ENCODE measurements at places on chromosomes 3 and 15.

DNA sequence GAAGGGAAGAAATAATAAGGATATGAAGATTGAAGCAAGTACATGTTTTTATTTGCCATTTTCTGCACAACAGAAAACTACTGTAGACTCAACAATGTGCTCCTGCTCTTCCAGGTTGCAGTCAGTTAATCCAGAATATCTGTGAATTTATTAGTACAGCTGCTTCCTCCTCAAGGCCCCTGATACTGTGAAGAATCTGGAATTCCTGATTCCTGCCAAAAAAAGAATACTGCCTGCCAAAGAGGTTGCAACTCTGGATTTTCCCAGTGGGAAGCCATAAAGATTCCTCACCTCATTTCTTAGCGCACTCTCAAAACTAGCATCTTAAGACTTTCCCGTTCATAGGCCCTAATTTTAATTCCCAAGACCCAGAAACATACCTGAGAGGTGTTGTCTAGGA, 33.6 kb upstream of the LRRC3B start:
- no peak for DNase-seq

GRCh38 chr15:66614456-66614855, 48.7 kb upstream of the LCTL start:
- no peak for DNase-seq

DNA sequence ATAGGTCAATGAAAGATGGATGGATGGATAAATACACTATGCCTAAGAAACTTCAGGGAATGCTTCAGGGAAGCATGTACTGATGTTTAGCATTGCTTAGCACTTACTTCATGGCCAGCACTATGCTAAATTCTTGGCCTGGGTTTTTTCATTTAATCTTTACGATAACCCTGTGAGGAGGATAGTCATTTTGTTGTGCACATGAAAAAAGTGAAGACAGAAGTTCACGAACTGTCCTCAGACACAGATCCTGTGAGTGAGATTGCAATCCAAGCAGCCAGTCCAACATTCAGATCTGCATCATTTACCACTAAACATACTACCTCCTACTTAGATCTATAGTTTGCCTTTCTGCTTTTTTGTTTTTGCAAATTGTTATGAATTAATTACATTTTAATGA, 510.8 kb upstream of the AGTR1 start:
- no peak for DNase-seq

- DNase-seq, result no peak
Observed at GRCh38 chr15:80849308-80849707, 70.1 kb downstream of the CEMIP start.

DNA sequence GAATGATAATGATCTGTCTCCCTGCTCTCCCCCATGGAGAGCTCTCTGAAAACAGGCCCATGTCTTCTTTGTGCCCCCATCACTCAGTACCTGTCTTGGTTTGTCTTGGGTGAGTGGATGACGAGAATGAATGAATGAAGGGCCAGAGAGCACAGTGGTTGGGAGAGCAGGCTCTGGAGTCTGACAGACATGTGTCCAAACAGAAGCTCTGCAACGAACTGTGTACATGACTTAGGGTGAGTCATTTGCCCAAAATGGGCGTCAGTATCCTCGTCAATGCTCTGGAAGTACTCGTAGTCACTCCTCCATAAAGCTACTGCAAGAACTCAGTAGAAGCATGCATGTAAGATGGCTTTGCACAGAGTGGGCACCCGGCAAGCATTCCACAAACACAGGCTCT, 170.2 kb upstream of the TLE3 start:
- no peak for DNase-seq

GRCh38 chr3:149460117-149460516, 14.4 kb upstream of the TM4SF4 start:
- no peak for DNase-seq

GRCh38 chr3:14848906-14849305, 30.1 kb downstream of the FGD5 start:
- no peak for DNase-seq

DNA sequence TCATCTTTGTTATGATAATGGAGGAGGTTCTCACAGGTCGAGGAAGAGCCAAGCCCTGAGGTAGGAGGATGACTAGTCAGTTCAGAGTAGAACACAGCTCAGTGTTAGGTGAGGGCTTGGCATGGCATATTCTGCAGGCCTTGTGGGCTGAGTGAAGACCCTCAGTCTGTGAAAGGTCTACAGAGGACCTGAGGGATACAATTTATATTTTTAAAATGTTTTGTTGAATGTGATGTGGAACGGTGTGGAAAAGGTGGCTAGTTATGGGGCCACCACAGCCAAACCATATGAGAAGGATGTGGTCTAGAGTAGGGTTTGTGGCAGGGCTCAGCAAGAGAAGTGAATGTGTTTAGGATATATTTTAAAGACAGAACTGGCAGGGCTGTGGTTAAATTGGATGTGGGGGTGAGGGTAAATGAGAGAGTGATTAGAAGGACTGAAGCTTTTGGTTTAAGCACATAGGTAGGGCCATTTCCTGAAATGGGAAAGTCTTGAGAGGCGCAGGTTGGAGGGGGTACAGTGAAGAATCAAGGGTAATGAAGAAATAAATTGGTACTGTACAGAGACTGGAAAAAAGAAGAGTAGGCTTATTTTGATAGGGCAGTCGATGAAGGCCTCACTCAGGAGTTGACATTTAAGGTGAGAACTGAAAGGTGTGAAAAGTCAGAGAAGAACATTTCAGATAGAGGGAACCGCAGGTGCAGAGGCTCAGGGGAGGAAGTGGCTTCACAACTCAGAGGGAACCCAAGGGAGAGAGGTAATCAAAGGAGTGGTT, 60.5 kb downstream of the SPTSSB start:
- DNase-seq, result no peak

GRCh38 chr15:48702569-48703236, 57.2 kb upstream of the FBN1 start:
- DNase-seq, result no peak

DNA sequence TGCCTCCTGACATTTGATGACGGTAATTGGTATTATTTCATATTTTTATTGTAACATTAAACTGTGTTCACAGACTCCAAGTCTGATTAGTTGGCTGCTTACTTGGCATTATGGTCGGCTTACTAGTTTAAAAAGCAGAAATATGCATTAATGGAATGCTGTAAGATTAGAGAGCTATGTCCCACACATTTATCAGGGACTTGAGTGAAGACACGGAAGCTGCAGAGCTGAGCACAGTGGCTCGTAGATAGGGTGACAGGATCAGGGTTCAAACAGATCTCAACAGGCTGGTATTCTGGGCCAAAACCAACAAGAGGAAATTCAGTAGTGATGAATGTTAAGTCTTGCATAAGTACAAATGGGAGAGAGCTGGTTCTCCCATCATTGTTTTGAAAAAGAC, 113.8 kb downstream of the ADAMTSL3 start:
- no peak for DNase-seq

DNA sequence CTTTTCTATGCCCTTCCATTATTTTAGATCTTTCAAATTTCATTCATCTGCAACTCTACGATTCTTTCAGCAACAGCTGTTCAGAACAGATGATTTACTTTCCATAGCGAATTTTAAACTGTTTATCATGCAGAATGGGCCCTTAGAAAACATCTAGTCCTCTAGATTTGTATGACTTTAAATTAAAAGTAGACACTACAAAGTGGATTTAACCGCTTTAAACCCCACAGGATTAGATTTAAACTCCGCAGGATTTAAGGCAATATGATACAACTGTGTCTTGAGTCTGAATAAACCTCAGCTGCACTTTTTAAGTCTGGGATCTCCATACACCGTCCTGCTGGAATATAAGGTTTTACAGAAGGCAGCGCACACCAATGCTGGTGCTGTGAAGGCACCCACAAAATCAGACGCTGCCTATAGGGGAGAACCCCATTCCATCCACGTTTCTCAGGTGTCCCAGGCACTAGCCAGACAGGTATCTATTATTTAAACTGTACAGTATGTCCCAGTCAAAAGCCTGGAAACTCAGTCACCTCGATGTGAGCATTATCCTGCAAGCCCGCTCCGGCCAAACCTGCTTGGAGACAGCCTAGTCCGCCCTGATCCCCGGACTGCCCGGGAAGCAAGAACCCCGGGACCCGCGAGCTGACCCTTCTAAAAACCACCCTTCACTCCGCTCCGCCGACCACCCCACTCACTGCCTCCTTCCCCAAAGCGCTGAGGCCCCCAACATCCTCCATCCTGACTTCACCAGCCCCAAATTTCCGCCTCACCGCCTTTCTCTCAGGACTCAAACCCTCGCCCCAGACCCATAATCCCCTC, 768 bp downstream of the ANO10 start:
- peak; percentile 30 for DNase-seq

DNA sequence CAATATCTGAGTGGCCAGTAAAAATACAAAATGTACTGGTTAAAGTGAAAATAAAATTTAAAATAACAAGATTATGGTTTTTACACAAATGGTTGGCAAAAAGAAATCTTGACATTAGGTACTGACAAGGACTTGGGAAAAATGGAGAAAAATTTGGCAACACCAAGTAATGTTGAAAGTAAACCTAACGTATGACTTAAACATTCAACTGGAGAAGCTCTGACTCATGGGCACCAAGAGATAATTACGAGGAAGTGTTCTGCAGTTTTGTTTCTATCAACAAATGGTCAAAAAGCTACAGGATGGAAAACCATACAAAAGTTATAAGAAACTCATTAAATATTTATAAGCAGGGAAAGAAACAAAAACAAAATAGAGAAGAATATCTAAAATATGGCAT, 177.7 kb downstream of the ZNF385D start:
- no peak for DNase-seq

- no peak for DNase-seq
Observed at GRCh38 chr3:108090049-108090700, 656 bp downstream of the CD47 start.

DNA sequence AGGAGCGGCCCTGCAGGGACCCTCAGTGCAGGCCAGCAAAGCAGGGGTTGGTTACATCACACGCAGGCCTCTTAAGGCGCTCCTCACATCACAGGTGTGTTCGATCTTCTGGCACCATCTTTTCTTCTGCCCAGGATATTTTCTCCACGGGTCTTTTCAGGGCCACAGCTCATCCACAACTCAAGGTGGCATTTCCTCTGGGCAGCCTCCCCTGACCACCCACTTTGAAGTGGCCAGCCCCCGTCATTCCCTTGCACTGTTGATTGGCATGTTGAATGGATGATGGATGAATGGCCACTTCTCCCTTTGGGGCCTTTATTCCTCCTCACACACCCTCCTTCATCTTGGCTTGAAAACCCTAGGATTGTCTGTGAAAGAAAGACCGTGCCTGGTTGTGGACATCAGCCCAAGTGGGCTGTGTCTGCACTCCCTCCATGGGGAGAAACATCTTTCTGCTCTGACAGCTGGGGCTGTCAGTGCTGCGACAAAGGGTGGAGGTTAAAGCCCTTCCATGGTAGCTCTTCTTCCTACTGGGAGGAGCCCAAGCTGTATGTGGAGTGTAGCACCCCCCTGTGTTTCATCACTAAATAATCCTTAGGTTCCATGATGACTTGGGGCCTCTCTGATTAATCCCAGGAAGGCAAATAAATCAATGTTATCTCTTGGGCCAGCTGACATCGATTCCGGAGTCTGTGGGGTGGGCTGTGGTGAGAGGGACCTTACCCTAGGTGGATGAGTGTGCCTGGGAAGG, 102.5 kb downstream of the EPHB1 start:
- no peak for DNase-seq

DNA sequence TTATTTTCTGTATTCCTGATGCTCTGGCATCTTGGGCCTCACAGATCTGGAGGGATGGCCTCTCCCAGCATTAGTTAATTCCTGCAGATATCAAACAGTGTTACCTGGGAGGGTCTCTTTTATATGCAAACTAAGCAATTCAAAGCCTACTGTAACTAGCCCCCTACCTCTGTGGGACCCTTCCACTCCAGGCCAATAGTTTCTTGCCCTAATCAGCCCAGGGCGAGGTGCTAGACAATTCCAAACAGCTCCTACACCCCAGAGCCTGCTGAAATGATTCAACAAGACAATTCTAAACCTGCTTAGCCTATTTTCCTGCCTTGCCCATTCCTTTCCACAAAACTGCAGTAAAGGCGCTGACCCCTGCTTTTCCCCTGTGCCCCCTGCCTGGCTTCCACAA, 106.6 kb upstream of the IGSF10 start:
- DNase-seq, result no peak

GRCh38 chr15:70583006-70583405, 180.4 kb downstream of the UACA start:
- no peak for DNase-seq

GRCh38 chr3:78077842-78078241, 1037.9 kb downstream of the ROBO2 start:
- no peak for DNase-seq

DNA sequence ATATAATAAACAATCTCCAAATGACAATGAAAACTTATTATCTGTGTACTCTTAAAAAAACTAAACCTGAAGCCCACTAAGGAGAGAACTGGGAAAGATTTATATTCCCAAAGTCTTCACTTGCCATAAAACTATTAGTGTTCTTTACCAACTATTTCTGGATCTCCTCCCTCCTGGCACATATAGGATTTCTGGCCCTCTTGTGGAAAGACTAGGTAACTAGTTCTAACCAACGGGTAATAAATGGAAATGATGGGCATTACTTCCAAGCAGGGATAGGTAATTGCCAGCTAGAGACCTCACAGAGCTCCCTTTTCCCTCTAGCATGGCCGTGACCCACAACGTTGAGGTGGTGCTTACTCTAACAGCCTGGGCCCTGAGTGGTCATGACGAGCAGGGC, 110.1 kb downstream of the DNAH12 start:
- DNase-seq, result no peak

- no peak for DNase-seq
Observed at GRCh38 chr3:15815696-15816095, 17.9 kb upstream of the ANKRD28 start.

GRCh38 chr3:51888463-51889105, 13.2 kb upstream of the IQCF5 start:
- no peak for DNase-seq
